AG04449 (cell line): ENCODE measurements at places on chromosomes 4 and X.

DNA sequence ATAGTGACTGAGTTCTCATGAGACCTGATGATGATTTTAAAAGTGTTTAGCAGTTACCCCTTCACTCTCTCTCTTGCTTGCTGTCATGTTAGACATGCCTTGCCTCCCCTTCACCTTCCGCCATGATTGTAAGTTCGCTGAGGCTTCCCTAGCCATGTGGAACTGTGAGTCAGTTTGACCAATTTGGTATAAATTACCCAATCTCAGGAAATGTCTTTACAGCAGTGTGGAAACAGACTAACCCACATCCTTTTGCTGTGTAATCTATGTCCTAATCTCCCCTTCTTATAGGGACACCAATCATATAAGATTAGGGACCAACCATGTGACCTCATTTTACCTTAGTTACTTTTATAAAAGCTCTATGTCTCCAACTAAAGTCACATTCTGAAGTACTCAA is 677.8 kb downstream of the ADGRL3 start:
- DNase-seq, result no peak

DNA sequence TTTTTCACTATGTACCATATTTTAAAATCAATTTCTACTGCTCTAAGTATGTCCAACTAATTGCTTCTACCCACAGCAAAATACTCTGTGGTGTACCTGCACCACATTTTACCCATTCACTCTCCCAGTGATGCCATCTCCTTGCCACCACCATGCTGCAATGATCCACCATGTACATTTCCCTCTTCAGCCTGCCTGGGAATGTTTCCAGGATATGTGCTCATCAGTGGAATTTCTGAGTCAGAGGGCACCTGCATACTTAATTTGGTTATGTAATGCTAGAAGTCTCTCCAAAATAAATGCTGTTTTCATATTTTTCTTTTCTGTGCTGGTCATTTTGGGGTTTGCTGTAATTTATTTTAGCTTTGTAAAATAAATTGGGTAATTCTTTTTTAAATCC is 33.2 kb upstream of the OCIAD2 start:
- DNase-seq, result peak; percentile 54

- DNase-seq, result no peak
Observed at GRCh38 chrX:40872351-40872750, 137.0 kb upstream of the MED14 start.

- DNase-seq, result no peak
Observed at GRCh38 chr4:176565049-176565448, 227.7 kb downstream of the VEGFC start.

GRCh38 chrX:2828959-2829411 is 255 bp downstream of the GYG2 start:
- DNase-seq, result no peak

DNA sequence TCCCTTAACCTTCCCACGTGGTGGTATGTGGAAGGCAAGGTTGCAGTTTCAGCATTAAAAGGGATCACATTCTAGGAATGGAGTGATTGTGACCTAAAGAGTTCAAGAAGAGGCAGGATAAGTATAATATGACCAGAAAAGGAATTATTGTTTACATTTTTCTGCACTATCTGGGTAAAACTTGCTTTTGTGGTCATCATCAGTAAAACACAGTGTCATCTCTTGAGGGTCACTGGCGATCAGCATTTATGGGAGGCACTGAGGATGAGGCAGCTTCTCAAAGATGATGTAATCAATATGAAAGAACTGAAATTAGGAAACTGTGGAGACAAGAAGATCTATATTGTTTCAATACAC is 88.7 kb downstream of the CFAP299 start:
- no peak for DNase-seq

DNA sequence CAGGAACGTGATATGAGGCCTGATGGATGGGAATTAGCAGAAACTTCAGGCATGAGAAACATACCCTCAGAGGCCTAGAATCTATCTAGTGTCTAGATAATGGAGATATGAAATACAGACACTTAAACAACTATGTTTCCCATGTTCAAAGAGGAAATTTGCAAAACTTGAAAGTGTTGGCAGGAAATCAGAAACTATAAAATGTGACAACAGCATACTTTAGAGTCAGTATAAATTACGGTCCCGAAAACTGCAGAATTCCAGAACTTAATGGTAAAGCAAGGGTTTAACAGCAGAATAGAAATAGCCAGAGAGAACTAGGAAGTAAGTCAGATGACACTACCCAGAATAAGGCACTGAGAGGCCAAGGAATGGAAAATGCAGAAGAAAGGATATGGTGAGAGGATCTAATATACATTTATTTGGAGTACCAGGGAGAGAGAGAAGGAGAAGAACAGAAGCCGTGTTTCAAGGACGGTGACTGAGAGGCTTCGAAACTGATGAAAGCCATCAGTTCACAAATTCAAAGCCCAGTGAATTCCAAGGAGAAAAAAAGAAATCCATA is 7.4 kb downstream of the HTT-AS start:
- no peak for DNase-seq

DNA sequence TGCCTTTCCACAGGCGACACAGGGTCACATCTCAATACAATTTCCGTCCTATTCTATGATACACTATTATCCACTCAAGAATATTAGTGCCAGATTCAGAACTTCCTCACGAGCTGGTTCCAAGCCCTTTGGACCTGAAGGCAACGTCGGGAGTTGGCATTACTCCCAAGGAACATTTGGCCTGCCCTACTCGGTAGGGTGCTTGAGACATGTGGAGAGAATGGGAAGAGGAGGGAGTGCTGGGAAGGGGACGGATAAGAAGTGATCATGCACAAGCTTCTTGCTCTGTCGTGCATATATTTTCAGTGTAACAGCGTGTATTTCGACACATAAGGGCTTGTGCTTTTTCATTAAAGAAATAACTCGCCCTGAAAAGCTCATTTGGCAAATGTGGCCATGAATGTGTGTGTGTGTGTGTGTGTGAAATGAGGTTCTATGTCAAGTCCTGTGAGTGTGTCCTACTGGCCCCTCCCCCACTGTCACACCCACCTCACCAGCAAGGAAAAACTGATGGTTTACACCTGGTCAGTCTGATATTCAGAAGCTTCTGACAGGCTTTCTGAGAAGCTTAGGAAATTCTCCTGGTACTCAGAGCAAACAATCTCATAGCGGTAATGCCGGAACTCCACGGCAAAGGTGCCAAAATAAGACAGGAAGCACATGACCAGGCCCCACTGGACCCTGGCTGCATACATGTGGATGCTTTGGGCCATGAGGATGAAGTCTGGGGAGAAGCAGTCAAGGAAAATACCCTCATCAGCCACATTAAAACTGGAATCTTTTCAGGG is 54.8 kb downstream of the ENOPH1 start:
- DNase-seq, result no peak

DNA sequence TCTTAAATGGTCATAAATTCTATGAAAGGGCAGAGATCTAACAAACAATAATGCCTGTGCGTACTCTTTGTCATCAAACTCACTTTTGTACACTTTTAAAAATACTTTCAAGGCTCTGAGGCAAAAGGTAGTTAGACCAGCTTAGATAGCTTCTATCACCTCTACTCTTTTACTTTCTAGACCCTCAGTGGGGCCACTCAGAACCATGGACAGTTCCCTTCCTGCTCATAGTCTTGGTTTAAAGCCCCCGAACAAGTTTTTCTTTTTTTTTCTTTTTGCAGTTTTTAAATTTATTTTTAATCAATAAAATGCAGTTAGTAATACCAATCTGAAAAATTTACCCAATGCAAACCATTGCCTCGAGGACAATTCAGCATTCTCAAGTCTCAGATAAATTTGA is 460.5 kb upstream of the CNKSR2 start:
- DNase-seq, result no peak

GRCh38 chr4:29079260-29079659 is 1640.9 kb upstream of the PCDH7 start:
- no peak for DNase-seq

DNA sequence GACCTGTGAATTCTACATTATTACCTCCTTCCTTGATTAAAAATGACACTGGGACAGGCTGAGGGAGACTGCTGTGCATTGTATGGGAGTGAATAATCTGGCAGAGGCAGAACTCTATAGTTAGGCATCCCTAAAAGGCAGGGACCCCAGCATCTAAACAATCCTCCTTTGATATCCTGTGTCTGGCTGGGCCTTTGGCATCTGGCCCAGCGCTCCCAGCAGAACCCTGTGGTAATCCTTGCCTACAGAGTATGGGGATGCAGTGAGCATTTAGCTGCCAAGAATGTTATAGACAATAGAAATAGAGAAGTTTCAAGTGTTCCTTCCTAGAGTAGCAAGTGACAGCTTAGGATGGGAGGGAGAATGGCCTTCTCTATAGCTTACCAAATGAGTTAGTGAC is 38.5 kb downstream of the ZCCHC12 start:
- DNase-seq, result no peak
